Psoas muscle (tissue), 8 donors: ENCODE measurements at places on chromosomes 13 and 19. TPM values are rescaled to one million over a fixed set of nuclear protein-coding genes. Genes with fewer than 3 reads are reported as not detected.

Gene ZNF570
- 3.2 TPM for total RNA-seq

Gene RGS9BP
- 1.9 TPM for total RNA-seq

Gene PPP1R15A
- 41.7 TPM for total RNA-seq

GRCh38 chr13:38369058-38369457 lies 19.4 kb downstream of the UFM1 start:
- H3K27me3 ChIP-seq: no peaks in the 10 kb centered on the region
- no peaks in the 10 kb centered on the region for H3K4me1 ChIP-seq
- DNase-seq: no peak
- H3K27ac ChIP-seq: no peak overlapping the region
- H3K36me3 ChIP-seq: no peaks in the 10 kb centered on the region

DNA sequence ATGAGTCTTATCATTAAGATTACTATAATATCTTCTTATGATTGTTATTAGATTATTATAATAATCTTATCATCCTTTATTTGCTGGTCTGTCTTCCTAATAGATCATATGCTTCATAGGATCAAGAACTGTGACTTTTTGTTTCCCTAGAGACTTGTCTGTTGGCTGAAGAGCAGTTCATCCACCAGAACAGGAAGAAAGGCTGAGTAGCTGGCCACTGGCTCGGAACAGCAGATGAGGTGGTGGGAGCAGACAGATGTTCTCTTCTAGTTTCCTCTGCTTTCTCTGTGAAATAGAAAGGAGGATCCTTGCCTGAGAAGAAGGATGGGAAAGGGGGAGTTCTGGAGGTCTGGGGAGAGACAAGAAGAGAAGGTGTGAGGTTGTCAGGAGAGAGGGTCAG lies 120.0 kb downstream of the CCNA1 start:
- H3K36me3 ChIP-seq: no peaks in the 10 kb centered on the region
- DNase-seq: no peak
- H3K27me3 ChIP-seq: no peaks in the 10 kb centered on the region
- H3K4me1 ChIP-seq: no peaks in the 10 kb centered on the region
- no peak overlapping the region for H3K27ac ChIP-seq

DNA sequence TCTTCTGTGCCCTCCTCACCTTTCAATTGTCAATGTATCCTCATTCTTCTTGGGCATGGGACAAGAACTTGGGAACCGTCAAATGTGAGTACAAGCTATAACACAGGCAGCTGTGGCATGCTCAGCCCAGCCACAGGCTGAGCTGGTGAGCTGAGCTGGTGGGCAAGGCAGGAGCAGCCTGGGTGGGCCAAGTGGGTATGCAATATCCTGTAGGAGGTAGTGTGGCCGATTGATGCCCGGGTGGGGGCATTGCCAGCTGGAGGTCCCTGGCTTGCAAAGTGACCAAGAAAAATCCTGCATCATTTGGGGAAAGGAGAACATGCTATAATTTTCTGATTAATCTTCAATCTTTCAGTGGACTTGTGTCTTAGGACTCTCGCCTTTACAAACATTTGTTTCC lies 507.2 kb upstream of the SLC10A2 start:
- no peaks in the 10 kb centered on the region for H3K36me3 ChIP-seq
- no peaks in the 10 kb centered on the region for H3K27me3 ChIP-seq
- no peaks in the 10 kb centered on the region for H3K4me1 ChIP-seq
- no peak overlapping the region for H3K4me3 ChIP-seq

DNA sequence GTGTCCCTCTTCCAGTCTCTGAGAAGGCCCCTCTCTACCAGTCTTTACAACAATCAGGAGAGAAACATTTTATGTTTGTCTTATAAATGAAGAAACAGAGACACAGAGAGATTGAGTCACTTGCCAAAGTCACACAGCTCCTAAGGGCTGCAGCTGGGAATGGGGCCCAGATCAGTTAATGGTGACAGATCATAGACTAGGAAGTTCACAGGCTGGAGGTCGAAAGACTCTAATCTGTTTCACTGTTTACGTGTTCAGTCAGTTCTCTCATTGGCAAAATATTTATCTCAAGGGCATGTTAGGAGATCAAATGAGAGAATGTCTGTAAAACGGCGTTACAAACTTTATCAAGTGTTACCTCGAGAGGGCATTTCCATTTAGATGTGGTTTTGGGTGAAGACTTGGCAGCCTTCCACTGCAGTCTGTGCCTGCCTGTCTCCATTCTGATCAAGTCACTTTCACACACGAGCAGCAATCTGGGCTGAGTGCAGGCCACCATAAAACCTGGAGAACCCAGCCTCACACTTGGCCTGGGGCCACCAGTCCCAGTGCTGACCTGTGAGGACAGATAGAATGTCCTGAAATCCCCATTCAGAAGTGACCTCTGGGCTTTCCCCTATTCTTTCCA lies 65.1 kb downstream of the SIAH3 start:
- H3K36me3 ChIP-seq: no peaks in the 10 kb centered on the region
- peaks cover 10% of the 10 kb centered on the region for H3K4me1 ChIP-seq
- no peak overlapping the region for H3K4me3 ChIP-seq
- H3K27me3 ChIP-seq: no peaks in the 10 kb centered on the region
- no peak overlapping the region for H3K27ac ChIP-seq

GRCh38 chr13:47865883-47866282 lies 135.2 kb downstream of the SUCLA2 start:
- H3K4me1 ChIP-seq: no peaks in the 10 kb centered on the region
- H3K27me3 ChIP-seq: no peaks in the 10 kb centered on the region
- no peaks in the 10 kb centered on the region for H3K36me3 ChIP-seq
- H3K27ac ChIP-seq: no peak overlapping the region
- H3K4me3 ChIP-seq: no peak overlapping the region
